Effector CD4-positive, alpha-beta T cell (primary cell): ENCODE measurements at places on chromosomes 2 and 18.

DNA sequence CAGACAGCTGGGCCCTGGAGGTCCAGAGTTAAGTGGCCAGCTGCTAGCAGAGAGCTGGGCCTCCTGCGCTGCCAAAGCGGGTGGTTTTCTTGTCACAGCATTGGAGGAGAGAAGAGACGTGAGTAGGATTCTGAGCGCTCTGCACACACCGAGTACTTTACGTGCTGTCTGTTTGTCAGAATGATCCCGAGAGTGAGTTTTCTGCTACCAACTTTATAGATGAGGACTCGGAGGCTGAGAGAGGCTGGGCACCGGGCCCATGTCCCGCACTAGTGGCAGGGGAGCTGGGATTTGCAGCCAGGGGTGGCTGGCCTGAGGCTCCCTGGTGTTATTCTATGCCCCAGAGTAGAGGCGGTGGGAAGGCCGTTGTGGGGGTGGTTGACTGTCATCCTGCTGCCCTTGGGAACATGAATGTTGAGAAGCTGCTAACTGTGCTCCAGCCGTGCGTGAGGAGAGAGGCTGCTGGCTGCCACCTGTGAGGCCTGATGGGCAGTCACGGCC, 36.3 kb upstream of the MBP start:
- no peak for DNase-seq

DNA sequence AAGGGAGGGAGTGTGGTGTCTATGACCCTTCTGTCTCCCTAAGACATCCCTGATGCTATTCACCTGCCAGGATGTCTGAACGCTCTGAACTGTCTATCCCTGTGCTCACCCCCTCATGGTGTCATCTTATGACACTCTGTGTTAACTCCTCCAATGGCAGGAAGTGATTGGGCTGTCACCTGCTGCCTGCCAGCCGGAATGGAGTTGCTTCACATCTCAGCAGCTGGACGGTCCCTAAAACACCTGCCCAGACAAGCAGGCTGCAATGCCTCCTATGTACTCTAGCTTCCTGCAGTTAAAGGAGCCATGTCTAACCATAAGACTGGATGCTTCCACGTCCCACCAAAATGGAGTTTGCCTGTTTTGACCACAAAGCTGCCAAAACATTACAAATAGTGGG, 99.9 kb downstream of the CPO start:
- DNase-seq, result no peak

- no peak for DNase-seq
These were observed 264.2 kb downstream of the GBX2 start for GRCh38 chr2:235903782-235904584.

DNA sequence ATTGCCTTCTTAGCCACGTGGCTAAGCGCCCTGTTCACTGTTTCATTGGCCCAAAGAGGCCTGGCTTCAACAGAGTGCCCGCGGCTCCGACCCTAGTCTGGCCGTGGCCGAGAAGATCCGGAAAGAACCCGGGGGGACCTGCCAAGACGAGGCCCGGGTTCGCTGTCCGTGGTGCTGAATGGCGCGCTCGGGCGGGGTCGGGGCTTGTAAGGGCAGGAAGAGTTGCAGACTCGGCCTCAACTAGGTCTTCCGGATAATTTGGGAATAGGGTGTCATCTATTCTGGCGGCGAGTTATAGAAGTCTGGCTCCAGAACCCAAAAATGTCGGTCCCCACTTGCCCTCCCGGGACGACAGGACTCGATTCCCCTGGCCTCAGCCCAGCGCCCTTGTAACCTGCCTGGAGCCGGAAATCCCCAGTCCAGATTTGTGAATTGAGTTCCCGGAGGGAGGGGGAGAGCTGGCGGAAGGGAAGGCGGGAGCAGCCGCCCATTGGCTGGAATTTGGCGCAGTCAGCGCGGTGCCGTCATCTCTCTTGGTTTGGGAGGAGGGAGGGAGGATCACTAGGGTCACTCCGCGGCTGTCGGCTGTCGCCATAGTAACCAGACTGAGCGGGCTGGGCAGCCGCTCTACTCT, 3.5 kb downstream of the CDK5R2 start:
- peak; percentile 33 for DNase-seq

GRCh38 chr18:30093376-30093775, 949.2 kb downstream of the DSC3 start:
- no peak for DNase-seq

- DNase-seq, result no peak
These were observed 3.6 kb downstream of the UCN start for GRCh38 chr2:27304488-27305240.

GRCh38 chr2:4174796-4175195, 471.4 kb downstream of the DCDC2C start:
- no peak for DNase-seq

DNA sequence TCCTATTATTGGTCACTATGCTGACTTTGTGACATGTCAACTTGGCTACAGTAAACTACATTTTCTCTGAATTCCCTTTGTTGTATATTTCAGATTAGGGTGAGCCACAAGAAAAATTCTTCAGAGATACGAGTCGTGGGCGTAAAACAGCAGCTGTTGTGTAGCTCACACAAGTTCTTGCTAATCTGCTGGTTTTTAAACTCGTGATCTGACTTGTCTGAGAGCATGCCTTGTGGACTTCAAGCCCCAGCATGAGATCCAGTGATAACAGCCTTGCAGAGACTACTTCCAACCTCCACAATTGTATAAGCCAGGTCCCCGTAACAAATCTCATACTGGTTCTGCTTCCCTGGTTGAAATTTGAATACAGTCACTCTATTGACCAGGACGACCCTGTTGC, 259.8 kb upstream of the LYPD1 start:
- DNase-seq, result no peak

DNA sequence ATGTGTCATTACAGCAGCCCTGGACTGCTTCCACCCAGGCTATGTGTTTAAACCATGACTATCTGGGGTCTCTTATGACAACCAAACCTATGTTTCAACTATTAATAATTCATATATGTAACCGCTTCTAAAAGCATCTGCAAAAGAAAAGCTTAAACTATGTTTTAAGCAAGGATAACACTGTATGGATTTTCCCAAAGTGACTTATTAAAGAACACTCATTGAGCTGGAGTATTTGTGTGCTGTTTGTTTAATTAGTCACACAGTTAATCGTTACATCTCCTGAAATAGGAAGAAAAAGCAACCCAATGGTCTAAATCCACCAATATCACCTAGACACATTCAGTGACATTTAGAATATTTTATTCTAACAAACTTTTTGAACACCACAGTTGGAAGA, 51.3 kb downstream of the TMEM163 start:
- DNase-seq, result no peak

DNA sequence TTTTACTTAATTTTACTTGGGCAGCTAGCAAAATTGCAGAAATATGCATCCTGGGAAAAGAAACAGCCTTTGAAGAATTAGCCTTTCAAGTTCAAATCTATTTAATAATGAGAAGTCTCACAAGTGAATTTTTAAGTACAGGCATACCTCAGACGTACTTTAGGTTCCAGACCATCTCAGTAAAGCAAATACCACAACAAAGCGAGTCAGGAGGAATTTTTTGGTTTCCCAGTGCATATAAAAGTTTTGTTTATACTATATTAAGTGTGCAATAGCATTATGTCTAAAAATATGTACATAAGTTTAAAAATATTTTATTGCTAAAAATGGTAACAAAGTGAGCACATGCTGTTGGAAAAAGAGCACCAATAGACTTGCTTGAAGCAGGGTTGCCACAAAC, 50.8 kb upstream of the TWSG1 start:
- DNase-seq, result no peak
